ENCODE measurements at places on chromosomes 1 and 21.

- DNase-seq, result no peak
These were observed 125.8 kb downstream of the PLPP3 start for GRCh38 chr1:56453417-56454078.

DNA sequence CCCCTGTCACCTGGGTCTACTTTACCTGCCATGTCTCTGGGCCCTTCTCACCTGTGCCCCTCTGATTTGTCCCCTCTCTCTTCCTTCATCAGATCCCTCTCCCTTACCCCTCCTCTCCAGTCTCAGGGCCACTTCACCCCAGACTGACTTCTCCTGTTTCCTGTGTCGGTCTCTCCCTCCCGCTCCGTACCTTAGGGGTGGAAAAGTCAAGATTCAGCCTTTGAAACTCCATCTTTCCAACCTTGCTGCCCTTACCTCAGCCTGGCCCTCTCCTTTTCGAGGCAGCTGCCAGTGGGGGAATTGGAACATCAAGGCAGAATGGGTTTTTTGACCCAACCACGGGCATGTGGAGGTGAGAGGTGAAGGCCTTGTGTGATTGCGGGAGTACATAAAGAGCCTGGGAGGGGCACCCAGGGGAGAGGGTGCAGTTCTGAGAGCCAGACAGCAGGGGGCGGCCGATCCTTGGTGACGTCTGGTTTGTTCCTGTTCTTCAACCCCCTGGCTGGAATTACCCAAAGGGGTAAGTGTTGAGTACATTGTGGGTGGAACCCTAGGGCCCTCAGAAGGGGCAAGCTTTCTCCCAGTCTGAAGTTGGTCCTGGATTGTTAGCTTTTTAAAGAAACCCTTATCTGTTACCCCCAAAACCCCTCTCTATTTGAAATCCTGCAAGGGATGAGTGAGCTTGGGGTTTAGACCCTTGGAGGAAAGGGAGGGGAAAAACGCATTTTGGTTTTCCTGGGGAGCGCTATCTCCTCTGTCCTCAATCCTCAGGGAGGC, 12.3 kb upstream of the DMBX1 start:
- DNase-seq, result peak; percentile 86

- DNase-seq, result no peak
These were observed 951.3 kb downstream of the ADGRL2 start for GRCh38 chr1:82752046-82752445.

- DNase-seq, result no peak
These were observed 87.2 kb downstream of the LAMC2 start for GRCh38 chr1:183273300-183273699.

GRCh38 chr1:8089535-8090228, 63.6 kb upstream of the ERRFI1 start:
- DNase-seq, result no peak

DNA sequence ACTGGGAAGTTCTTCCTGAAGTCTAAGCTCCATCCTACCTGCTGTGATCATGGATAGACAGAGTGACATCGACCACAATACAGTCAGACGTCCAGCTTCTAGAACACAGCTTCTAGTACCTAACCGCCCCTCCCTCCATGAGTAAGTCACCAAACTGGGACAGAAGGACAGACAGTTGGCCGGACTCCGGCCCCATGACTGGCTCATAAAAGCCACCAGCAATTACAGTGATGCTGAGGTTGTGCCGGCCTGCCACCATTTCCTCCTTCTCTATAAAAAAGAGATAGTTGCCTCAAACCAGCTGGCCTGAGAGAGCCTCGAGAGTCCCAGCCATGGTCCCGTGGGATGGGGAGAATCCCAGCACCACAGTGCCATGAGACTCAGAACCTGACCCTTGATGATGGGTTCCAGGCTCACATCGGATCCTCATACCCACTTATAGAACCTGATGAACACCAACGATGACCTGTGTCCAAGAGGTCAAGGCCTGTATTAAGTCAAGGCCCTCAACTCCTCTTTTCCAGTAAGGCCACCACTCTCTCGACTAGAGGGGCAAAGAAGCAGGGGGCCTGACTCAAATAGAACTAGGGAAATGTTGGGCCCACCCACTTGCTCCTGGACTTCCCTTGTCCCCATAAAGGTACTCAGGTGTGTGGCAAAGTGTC, 3.4 kb downstream of the MEF2D start:
- no peak for DNase-seq

DNA sequence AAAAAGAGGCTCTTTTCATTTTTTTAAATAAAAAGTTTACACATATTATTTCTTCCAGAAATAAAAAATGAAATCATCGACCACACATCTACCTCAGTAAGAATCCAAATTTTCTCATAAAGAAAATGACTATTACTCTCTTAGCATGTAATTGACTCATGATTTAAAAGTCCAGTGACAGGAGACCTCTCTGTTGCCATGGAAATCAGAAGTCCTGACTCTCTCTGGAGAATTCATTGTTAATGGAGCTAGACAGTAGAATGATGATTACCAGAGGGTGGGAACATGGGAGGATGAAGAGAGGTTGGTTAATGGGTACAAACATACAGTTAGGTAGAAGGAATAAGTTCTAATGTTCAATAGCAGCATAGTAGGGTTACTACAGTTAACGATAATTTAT, 5.0 kb upstream of the CLCA4 start:
- DNase-seq, result no peak

DNA sequence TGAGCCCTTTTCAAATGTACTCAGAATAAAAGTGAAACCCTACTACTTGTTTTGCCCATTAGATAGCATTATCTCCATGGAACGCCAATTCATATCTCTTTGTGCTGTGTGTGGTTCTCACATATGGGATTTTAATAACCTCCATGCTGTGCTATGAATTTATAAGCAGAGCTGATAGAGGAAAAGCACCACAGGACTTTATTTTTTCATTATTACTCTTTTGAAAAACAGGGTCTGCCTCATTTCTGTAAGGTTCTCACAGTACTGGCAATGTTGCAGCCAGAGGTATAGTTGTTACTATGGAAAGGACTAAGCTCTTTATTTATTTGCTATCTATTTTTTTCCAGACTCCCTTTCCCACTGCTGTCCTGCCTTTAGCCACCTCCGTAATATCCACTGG, 313.7 kb downstream of the ST6GALNAC3 start:
- no peak for DNase-seq

- DNase-seq, result no peak
These were observed 4.8 kb downstream of the DISP3 start for GRCh38 chr1:11483581-11484320.

GRCh38 chr1:237701534-237701933, 189.2 kb downstream of the ZP4 start:
- DNase-seq, result no peak

DNA sequence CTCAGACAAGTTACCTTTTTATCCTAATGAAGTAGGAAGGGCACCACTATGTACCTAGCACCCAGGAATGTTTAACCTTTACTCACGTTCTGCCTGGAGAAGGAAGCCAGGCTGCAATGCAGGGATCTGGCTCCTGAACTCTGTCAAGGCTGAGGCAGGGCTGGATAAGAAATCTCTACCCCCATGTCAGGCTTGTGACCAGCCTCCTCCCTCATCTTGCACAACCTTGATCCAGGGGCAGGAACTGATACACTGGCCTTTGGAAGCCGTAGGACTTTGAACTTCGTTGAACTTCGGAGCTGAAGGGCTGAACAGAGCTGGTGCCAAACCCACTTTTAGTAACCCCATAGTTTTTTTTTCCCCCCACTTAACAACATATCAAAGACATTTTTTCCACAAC, 8.0 kb upstream of the AKR1A1 start:
- no peak for DNase-seq

DNA sequence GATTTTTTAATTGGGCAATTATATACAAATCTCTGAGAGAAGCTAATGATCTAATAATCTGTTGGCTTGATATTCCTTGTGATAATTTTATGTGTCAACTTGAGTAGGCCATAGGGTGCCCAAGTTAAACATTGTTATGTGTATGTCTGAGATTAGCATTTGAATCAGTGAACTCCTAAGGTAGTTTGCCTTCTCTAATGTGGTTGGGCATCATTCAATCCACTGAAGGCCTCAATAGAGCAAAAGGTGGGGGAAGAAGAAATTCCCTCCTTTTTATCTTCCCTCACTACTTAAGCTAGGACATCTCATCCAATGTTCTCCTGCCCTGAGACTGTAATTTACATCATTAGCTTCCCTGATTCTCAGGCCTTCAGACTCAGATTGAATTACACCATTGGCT, 394.5 kb downstream of the LMO4 start:
- no peak for DNase-seq

DNA sequence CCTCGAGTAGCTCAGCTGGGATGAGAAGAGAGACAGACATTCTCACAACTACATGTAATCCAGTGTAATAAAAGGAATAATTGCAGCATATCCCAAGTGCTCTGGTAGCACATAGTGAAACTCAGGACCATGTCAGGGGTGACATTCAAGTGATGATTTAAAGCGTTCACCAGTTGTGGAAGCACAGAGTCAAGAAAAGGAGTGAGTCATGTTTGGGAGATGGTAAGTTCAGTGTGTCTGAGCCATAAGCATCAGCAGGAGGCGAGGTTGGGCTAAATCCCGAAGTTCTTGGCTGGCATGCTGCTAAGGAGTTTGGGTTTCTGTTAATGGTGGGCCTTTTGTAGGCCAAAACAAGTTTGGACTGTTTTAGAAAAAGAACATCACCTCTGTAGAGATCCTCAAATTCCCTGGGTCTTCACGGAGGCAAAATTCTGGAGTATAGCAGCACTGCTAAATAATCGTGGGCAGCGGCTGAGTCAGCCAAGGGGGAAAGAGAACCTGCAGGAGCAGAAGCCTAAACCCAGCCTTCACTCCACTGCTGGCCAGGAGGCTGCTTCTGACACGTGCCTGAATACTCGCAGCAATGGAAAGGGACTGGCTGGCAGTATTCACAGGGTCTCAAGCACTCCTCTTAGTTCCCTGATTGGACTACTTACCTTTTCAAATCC, 7.2 kb upstream of the NHLH1 start:
- DNase-seq, result no peak

DNA sequence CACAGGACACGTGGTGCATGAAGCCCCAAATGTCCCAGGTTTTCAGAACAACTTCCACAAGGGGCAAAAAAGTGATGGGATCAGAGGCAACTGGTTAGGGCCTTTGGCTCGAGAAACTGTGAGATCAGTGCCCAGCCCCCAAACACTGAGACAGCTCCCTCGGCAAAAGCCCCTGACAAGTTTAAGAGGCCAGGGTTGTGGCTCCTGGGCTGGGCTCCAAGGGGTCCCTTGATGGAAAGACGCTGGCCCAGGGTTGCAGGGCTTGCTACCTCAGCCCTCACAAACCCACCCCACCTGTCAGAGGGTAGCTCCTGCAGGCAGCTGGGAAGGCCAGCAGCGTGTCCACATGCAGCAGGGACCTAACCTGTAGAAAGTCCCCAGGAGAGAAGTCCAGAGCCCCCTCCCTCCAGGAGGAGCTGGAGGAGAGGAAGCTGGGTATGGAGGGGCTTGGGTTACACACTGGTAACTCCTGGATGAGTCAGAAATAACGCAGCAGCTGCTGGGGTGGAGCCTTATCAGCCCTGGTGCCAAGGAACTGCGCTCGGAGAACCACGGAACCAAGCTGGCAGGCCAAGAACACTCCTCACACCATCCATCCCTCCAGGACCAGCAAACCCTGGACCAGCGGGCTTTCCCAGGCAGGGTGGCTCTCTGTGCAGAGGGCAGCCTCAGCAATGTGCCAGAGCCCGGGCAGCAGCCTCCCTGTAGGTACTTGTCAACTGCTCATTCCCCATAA, 37.5 kb downstream of the CTNNBIP1 start:
- DNase-seq, result no peak

DNA sequence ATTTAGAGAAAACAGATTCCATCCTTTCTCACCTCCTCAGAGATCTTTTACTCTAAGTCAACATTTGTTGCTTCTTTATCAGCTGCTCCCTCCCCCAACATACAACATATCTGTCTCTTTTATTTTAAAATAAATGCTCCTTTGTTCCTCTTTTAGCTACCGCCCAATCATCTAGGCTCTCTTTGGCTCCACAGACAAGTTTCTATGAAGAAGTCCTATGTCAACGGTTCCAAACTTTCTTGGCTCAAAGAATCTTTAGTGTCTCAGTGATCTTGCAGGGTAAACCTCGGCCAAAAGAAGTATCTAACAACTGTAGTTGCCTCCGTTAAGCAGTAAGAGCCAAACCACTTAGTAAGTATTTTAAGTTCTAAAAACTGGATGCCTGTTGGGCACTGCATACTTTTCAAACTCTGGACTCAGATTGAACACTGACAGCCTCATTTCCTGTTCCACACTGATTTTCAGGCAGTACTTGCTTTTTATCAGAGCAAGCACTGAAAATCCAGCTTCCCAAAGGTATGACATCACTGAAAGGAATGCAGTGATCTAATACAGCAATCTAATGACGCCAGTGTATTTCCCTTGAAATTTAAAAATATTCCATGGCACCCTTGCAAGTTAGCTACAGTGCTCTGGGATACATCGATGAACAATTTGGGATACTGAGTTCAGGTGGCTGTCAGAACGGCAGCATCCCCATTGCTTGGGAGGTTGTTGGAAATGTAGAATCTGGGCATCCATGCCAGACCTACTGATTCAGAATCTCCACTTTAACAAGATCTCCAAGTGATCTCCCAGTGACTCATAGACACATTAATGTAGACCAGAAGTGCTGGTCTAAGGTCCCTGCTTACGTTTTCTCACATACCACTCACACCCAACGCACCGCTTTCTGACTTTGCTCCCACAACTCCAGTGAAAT, 26.8 kb downstream of the EGLN1 start:
- no peak for DNase-seq

DNA sequence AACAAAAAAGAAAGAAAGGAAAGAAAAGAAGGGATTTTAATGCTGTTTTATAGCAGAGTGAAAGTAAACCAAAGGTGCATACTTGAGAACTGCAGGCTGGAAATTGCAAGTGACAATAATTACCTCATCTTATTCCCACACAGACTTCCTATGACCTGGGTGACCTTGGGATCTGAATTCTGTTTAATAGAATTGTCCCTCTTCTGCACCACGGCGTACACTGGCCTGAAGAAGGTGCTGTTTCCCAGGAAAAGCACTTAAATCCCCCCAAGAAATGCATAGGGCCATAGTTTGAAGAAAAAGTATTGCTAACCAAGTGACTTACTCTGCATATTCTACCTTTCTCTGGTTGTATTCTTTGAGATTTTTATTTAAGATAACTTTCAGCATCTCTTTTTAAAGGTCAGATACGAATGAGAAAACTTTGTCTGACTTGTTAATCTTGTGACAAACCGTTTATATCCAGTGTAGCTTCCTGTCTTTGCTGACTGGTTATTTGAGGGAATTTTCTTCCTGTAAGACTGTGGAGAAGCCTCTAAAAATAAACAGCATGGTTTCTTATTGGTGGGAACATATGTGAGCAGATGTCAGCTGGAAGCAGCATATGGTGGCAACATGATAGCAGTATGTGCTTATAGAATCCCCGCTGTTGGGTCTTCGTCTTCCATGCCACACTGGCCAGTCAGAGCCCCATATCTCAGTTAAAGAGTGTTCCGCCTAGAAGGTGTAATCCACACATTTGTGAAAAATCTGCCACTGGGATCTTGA, 16.3 kb downstream of the TGFB2 start:
- DNase-seq, result no peak

Measured in activated T-cell treated with anti-CD3 and anti-CD28 coated beads, Interleukin-2, amount 50 U/mL, for 24 hours (primary cell).